Inflammatory macrophage (primary cell): ENCODE measurements at places on chromosomes 12 and 14.

- no peak for DNase-seq
Measured at GRCh38 chr14:92411941-92412340, 89.0 kb downstream of the SLC24A4 start.

DNA sequence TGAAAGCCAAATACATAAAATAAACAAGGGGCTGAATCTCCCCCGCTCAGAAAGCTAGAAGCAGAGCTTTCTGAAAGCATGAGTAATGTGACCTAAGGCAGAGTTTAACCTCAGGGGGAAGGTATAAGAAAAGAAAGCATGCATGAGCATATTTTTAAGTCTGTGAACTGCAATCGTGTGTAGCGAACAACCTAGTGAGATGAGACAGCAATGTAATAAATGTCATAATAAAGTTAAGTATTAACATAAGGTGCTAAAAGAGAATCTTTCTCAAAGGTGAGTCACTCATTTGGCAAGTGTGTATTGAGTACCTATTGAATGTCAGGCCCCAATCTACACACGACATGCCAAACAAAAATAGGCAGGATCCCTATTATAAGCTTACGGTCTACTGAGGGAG, 14.2 kb upstream of the WDR20 start:
- DNase-seq: no peak

DNA sequence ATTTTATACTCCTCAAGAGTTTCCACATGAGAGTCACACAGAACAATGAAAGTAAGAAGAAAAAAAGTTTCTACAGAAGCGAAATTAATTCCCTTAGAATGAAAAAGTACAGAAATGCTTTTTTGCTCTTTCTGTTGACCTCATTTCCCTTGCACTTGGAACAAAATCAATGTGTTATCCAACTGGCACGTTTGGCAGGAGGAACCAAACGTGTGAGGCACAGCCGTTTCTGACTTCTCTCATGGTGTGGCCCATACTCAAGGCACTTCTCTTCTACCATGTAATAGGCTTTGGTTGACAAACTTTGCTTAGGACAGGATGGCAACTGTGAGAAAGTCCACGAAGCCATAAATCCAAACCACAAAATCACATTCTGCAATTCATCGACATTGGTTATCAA, 297.0 kb downstream of the FUT8 start:
- no peak for DNase-seq

- DNase-seq: no peak
Measured at GRCh38 chr12:131537267-131537958, 173.5 kb upstream of the SFSWAP start.

- DNase-seq: peak; percentile 47
Measured at GRCh38 chr14:97594306-97594705, 797.1 kb downstream of the VRK1 start.

- peak; percentile 100 for DNase-seq
Measured at GRCh38 chr14:22929104-22929960, at the start of gene PRMT5. PRMT5 (minus strand) TSS chr14:22929376; CDS start chr14:22929361, 15 bp downstream.

DNA sequence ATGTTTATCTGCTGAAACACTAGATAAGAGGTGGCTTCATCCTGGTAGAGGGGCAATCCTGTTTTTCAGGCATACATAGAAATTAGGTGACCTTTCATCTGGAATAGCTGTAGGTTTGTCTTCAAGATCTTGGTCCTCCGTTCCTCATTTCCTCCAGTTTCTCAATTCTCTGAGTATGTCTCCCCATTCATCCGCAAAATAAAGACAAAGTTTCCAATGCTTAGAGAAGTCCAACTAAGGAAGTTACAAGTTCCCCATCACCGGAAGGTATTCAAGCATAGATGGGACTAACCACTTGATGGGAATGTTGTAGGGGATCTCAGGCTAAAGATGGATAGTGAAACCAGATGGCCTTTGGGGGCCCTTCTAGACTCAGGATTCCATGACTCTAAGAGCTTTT, 34.3 kb downstream of the ERG28 start:
- DNase-seq: peak; percentile 50

DNA sequence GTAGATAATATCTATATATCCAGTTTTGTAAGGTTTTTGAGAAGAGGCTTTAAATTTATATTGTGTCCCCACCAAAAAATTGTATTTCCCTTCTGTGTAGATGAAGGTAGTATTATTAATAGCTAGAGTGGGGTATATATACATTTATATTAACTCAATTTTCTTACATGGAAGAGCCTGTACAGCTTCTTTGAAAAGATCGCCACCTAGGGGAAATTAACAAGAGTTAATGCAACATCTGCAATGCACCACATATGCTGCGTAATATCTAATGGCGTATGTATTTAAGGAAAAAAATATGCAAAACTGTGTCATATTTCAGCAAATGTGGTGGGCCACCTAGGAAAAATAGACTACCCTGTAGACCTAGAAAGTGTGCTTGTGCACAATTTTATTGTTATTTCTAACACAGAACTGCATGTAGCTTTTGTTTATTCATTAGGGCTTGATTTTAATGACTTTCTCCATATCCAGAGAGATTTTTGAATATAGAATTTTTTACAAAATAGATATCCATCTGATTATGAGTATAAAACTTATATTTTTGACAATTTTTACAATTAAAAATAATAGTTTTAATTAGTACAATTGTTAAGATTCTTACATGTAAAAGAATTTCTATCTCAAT, 14.0 kb downstream of the CCER1 start:
- peak; percentile 44 for DNase-seq

DNA sequence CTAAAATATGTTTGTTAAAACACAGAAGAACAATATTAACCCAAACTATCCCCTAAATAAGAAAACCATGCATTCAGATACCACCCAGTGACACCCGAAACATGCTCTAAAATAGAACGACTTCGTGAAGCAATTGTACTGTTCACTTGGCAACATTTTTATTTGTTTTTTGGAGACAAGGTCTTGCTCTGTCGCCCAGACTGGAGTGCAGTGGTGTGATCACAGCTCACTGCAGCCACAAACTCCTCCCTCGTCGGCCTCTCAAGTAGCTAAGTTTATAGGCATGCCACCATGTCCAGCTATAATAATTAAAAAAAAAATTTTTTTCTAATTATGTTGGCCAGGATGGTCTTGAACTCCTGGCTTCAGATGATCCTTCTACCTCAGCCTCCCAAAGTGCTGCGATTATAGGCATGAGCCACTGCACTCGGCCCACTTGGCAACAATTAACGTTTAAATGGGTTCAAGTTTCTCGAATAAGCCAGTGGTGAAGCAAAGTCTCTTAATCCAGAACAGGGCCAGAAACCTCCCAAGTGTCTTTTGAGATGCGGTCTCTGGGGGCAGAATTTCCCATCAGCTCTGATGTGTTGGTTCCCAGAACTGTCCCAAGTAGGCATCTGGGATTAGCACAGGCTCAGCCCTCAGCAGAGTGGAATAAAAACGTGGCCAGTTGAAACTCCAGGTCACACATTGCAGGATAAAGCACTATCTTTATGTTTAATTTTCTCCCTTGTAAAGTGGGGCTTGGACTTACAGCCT, 74.5 kb downstream of the TMCC3 start:
- DNase-seq: no peak

- DNase-seq: no peak
Measured at GRCh38 chr12:125288931-125289928, 224.0 kb downstream of the AACS start.

GRCh38 chr12:7344833-7345606, 41.1 kb downstream of the ACSM4 start:
- DNase-seq: peak; percentile 80

- no peak for DNase-seq
Measured at GRCh38 chr14:67253076-67253635, 11.9 kb downstream of the PALS1 start.

GRCh38 chr14:60381909-60382308, 104.0 kb downstream of the C14orf39 start:
- DNase-seq: no peak

DNA sequence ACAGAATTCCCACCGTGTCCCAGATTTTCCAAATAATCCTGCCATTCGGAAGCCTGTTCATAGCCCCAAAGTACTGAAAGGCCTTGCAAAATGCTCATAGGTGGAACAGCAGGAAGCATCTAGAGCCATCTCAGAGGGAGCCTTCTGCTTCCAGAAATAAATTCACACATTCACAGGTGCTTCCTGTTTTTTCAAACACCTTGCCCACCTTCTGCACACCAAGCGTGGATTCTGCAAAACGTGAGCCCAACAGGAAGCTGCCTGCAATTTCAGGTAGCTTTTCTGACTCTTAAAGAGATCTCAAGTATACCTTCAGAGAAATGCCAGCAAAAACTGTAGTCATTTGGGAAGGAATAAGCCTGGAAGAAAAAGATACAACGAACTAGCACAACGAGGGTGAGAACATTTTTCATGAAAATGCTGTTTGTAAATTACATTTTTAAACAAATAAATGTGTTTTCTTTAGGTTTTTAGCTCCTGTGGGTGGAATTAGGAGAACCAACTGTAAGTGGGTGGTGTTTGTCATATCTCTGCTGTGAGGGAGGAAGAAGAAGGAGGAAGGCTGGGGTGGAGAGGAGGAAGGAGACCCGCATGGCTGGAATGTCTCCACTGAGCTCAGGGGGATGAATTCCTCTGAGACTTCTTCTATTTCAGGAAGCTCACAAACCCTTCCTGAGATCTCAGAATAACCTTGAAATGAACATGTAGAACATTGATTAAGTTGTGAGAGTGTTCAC, at the start of gene IFNG-AS1:
Gene IFNG-AS1, plus strand, starts transcription at position 264 of the 737 bp plus-strand sequence.
- DNase-seq: peak; percentile 20

- no peak for DNase-seq
Measured at GRCh38 chr14:85423889-85424288, 106.1 kb upstream of the FLRT2 start.

GRCh38 chr12:56229916-56230431, at the start of gene SLC39A5:
SLC39A5 (plus strand) TSS chr12:56230051; CDS start chr12:56231275, 1,224 bp downstream.
- no peak for DNase-seq

- DNase-seq: no peak
Measured at GRCh38 chr12:115008929-115009328, 325.0 kb upstream of the TBX3 start.

DNA sequence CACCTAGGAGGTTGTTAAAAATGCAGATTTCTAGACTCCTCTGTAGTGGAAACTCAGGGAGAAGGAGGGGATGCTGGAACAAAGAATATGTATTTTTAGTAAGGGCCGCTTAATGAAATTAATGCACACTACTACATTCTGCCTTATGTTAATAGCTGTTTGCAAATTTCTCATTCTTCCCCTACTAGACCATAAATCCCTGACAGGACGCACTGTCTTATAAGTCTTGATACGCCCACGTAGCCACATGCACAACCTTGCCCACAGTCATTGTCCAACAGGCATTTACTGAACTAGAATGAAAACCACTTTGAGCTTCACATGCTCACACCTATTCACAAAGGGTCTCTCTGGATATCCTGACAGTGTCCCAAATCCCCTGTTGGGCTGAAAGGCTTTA, 10.5 kb downstream of the KRT2 start:
- DNase-seq: no peak
